ENCODE measurements at places on chromosomes 7 and 10.

DNA sequence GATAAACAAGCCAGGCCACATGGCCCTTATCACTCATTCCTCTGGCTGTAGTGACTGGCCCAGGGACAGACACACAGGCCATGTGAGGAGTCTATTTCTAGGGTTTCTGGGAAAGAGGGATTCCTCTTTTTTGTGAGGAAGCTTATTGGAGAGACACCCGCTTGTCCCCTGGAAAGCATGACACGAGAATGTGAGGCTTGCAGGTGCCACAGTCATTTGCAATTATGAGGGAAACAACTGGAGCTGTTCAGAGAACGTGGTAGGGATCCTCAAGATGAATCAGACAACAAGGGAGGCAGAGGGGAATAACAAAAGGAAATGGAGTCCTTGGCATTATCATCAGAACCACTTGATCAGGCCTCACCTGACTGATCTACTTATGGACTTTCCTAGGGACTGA lies 64.5 kb downstream of the ADCYAP1R1 start:
- no peak for DNase-seq

GRCh38 chr10:103199488-103199887 lies 6.4 kb upstream of the NT5C2 start:
- no peak for DNase-seq

GRCh38 chr10:97279121-97279815 lies 13.2 kb downstream of the ARHGAP19 start:
- no peak for DNase-seq

- DNase-seq, result no peak
These were observed 569 bp downstream of the CAV1 start for GRCh38 chr7:116525298-116525912.

- no peak for DNase-seq
These were observed 2.1 kb downstream of the EPHB4 start for GRCh38 chr7:100825215-100825671.

- DNase-seq, result no peak
These were observed 18.7 kb downstream of the PLXNA4 start for GRCh38 chr7:132557489-132558044.

DNA sequence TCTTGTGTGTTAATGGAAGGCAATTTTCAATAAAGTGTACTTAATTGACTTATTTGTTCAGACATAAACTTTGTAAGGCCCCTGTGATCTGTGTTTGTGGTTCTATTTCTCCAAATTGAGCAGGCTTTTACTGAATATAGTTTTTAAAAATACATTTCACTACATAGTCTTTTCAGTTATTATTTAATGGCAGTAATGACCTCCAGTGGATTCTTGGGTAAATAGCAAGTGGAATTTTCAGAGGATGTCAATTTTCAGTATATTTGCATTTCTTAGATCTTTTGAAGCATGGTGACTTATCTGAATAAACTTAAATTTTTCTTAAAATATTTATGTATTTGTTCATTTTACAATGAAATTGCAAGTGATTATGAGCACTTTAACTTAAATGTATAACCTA lies 203.1 kb upstream of the PCLO start:
- DNase-seq, result no peak

All from HFFc6 (cell line).